Dermis microvascular lymphatic vessel endothelial cell (primary cell): ENCODE measurements at places on chromosomes 4 and X. TPM values are rescaled to one million over a fixed set of nuclear protein-coding genes. Genes with fewer than 3 reads are reported as not detected.

DNA sequence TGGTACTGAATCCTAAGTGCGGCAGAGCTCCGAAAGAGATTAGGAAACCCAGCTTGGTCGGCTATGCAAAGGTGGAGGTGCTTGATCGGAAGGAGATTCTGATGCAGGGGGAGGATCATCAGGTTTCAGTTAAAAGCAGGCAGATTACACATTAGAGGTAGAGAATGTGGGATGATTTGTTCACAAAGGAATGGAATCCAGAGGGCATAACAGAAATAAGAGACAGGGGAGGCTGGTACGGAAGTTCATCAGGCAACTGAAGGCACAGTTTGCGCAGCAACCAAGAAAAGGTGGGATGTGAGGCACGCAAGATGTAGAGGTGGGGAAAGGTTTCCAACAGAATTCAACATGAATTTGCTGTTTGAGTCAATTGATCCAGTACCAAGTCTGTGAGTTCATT is 424 bp upstream of the ZNF330 start:
- no peak for DNase-seq

GRCh38 chr4:24863799-24864198 is 49.0 kb downstream of the CCDC149 start:
- no peak for DNase-seq

The TCEAL1 gene
- total RNA-seq = 14.5 and 15.0 TPM in 2 replicates

DNA sequence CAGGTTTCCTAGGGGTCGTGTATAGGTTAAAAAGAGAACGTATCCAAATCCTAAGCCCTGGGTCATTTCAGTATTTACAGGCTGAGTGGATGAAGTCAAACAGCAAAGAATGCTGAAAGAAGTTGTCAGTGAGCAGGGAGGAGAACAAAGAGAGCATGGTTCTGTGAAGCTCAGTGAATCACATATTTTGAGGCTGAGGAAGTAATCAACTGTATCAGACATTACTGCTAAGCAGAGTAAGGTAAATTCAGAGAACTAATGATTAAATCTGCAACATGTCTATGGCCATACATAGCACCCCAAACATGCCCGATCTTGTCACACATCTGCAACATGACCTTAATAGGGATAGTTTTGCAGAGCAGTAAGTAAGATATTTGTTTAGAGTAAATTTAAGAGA is 1130.3 kb downstream of the RAPGEF2 start:
- no peak for DNase-seq

The FGFBP1 gene
- not detected in 2 replicates for total RNA-seq
